ENCODE measurements at places on chromosomes 5 and 9.

DNA sequence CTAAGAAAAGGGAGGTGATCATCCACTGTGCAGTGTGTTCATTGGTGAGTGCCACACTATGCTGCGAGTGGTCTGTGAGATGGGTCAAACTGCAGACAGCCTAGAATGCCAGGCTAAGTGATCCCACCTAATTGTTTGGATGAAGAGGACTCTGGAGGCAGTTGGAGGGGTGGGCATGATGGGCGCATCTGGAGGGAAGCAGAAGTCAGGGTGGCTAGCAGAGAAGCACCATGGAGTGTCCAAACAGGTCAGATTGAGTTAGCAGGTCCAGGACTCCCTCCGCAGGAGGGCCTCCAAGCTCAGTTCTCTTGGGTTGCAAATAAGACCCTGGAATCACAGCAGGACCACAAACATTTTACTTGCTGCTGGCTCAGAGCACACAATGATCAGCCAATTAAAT is 19.9 kb upstream of the ANGPTL2 start:
- no peak for DNase-seq

DNA sequence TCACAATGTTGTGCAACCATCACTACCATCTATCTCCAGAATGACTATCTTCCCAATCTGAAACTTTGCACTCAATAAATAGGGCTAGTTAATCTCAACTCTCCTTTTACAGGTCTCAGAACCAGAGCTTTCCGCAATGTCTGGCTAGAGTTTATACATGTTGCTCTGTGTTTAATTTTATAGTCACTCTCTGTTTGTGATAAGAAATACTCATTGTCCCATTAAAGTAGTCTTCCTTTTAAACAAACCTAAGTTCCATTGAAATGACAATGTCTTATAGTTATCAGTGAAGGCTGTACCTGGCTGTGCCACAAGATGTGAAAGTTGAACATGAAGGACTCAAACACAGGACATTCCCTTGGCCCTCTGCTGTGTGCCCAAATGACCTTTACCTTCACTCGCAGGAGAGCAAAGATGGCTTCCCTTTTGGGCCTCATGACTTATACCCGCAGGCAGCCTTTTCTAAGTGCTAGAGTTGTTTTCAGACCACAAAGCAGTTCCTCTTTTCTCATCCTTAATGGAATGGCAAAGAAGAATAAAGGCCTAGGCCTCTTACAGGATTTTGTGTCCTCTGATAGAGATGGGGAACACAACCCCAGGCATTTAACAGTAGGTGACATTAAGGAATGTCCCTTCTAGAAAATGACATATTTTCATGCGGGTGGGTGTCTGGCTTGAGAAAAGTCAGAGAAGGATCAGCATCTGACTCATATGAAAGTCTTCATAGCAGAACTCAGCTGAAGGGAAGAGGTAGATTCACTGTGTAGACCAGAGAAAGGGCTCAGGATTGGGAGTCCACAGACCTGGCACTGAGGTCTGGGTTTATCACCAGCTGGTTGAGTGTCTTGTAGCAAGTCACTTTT is 69.6 kb upstream of the ATP10B start:
- no peak for DNase-seq

GRCh38 chr9:35385042-35385441 is 104.9 kb upstream of the RUSC2 start:
- DNase-seq: peak; percentile 76

GRCh38 chr5:32707418-32707997 is 3.6 kb upstream of the NPR3 start:
- peak; percentile 57 for DNase-seq

DNA sequence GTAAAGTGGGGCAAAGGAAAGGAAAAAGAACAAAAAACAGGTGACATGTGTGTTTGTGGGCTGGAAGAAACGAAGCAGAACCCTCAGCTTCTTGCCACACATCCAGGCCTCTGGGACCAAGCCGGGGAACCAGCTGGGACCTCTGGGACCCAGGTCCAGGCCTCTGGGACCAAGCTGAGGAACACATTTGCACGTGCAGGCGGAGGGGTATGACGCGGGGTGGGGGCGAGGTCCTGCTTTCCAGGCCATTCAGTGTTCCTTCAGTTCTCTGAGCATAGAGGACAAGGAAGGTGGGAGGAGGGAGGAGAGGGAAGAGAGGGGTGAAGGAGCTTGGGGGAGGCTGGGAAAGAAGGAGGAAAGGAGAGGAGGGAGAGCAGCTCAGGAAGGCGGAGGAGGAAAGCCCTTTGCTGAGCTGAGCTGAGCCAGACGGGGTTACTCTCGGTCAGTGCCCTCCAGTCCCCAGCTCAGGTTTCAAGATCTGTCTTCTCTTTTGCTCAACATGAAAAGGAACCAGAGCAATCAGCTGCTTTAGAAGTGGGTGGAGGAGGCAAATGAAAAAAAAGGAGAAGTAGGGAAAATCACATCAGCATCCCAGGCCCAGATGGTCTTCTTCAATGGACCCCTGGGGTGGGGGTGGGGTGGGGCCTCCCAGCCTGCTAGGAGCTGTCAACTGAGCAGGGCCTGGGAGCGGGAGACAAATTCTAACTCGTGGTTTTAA is 59.1 kb downstream of the ABCA1 start:
- peak; percentile 93 for DNase-seq

- no peak for DNase-seq
These were observed 14.1 kb upstream of the NR3C1 start for GRCh38 chr5:143417503-143418139.

DNA sequence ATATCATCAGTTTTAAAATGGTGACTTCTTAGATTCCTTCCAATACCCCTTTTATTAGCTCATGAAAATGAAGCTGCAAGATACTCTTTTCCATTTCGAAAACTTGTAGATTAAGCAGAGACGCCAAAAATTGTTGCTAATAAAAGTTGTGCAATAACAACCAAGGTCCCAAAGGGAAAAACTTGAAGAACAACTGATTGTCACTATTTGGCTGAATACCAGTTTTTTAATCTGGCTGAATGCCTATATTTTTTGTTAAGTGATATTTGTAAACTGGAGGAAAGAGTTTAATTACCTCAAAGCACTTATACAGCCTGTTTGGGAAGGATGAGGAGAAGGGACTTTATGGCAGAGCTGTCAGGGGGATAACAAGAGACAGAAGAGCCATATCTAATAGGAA is 14.6 kb downstream of the C5orf58 start:
- no peak for DNase-seq

GRCh38 chr5:124735169-124735858 is 11.1 kb downstream of the ZNF608 start:
- DNase-seq: peak; percentile 55

- DNase-seq: no peak
These were observed 532.5 kb upstream of the DAP start for GRCh38 chr5:11293523-11293922.

- peak; percentile 52 for DNase-seq
These were observed 7.5 kb downstream of the TDRD7 start for GRCh38 chr9:97419309-97419867.

DNA sequence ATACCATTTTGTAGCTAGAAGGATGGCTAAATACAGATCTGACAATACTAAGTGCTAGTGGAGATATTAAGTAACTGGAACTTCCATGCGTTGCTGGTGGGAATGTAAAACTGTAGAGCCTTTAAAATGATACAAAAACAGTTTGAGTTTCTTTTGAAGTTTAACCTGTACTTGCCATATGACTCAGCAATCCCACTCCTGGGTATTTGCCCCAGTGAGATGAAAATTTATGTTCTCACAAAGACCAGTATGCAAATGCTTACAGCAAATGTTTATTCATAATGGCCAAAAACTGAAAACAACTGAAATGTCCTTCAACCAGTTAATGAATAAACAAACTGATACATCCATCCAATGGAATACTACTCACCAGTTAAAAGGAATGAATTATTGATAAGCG is 137.3 kb downstream of the SLC12A2 start:
- DNase-seq: no peak

DNA sequence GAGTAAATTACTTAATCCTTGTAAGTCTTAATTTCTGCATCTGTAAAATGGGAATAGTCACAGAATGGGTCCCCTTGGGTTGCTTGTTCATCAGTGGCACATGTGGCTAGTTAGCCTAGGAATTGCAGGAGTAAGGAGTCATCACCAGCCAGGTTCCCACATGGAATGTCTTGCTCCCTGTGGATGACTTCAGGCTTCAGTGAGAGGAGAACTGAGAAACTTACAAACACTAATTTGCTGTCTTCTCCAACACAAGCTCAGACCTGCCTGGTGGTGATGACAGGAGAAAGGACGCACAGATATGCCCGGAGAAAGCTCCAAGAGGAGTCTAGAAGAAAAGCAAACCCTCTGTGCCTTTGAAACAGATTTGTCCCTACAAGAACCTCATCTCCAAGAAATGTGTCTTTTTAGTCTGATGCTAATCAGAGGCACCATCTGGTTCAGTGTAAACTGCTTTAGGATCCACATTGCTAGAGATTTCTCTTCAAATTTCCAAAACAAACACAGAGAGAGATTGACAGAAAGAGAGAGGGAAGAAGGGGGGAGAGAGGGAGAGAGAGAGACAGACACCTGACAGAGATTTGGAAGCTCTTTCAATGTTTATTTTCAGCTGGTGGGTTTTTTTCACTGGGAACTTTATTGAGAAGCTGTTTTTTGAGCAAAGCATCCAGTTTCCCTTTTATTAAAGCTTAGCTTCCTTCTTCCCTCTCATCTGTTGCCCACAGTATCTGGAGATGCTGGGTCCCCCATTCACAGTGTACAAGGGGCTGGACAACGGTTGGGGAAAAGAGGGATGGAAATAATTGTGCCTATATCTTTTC is 128.3 kb downstream of the DOCK2 start:
- DNase-seq: no peak

DNA sequence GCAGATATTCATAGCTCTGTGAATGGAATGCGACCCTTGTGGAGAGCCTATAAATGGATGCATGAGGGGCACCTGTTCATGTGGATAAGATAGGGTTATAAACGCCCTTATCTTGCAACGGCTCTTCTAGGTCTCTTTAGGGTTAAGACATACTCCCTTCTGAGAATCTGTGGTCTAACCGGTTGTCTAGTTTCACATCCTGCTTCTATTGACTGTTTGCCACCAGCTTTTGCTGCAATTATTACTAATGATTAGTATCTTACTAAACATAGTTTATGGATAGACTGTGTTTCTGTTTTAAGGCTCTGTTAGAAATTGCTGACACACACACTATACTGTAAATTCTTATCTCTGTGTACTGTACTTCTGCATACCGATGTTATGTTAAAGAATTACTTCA is 198.9 kb upstream of the CYLC2 start:
- no peak for DNase-seq

- DNase-seq: no peak
These were observed 151.9 kb downstream of the EBF1 start for GRCh38 chr5:158947846-158948245.

- DNase-seq: peak; percentile 36
These were observed 164.7 kb downstream of the ADAMTSL1 start for GRCh38 chr9:18638371-18639249.

DNA sequence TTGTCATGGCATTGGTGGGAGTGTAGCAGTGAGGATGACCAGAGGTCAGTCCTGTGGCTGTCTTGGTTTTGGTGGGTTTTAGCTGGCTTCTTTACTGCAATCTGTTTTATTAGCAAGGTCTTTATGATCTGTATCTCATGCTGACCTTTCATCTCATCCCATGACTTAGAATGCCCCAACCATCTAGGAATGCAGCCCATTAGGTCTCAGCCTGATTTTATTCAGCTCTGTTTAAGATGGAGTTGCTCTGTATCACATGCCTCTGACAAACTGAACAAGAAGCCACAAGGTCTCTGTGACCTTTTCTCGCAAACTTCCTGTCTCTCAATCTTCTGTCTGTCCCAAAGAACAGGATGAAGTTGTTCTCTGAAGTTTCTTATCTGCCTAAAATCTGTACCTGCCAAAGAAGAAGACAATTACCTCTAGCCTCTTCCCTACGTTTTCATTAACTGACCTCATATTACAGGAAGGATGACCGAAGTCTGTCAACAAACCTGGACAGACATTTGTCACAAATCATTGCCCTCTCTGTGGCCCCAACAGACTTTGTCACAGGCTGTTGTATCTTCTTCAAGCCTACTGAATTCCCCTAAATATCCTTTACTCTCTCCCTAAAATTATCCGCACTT is 284.2 kb upstream of the SEMA6A start:
- no peak for DNase-seq

DNA sequence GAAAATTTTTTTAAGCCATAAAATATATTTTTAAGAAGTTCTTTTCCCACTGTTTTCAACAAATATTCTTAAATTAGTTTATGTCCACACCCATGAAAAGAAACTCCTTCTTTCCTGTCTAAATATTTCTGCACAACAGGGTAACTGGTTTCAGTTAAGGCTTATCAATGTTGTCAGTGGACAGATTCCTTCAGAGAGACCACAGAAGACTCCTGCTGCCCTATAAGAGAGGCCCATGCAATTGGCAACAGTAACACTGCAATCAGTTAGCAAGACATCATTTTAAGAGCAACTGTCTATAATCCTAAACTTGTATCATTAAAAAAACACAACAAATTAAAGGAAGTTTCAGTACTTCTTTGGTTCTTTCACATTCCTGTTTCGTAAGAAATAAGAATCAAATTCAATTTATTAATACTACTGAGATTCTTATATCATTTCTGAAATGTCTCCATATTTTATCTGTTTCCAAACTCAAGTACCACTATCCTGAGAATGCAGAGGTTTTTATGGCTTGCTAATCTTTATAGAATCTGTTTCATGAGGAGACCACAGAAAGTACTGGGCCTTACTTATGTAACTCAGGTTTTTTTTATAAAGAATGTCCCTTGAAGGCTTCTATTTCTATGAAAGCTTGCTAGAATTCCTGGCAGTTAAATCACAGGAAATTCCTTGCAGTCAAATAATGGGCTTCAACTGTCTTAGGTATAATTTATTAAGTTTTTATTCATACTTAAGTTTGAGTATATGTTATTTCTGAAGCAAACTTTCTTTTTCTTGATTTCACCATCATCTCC is 240.2 kb downstream of the RFX3 start:
- peak; percentile 34 for DNase-seq

DNA sequence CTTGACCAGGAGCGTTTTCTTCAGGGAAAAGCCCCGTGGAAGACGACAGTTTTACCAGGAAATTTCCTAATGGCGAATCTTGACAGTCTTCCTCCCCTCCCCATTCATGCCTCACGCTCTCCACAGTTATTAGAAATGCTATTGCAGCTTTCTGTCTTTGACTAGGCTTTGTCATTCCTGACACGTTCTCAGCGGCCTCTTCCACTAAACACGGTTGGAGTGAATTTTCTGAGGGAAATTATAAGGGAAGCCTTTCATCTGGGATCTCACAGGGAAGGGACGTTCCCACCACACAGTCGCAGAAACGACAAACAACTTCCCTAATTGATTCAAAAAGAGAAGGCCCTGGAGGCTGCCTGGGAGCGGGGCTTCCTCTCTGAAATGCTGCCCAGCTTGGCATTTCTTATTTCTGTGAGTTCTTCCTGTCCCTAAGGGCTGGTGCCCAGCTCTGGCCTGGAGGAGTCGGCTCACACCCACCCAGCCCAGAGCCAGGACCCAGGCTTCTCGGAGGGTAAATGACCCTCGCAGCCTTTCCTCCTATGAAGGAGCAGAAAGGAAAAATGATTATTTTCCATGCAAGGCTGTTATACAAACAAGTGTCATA is 57.1 kb upstream of the PPP1R26 start:
- DNase-seq: no peak

GRCh38 chr9:20579524-20580314 is 42.6 kb downstream of the MLLT3 start:
- DNase-seq: no peak

Data from cardiac fibroblast (primary cell).